Bone marrow (tissue), 2 donors: ENCODE measurements at places on chromosomes 16 and 17.

GRCh38 chr17:27577884-27578717 lies 52.9 kb upstream of the LGALS9 start:
- no peak for DNase-seq

DNA sequence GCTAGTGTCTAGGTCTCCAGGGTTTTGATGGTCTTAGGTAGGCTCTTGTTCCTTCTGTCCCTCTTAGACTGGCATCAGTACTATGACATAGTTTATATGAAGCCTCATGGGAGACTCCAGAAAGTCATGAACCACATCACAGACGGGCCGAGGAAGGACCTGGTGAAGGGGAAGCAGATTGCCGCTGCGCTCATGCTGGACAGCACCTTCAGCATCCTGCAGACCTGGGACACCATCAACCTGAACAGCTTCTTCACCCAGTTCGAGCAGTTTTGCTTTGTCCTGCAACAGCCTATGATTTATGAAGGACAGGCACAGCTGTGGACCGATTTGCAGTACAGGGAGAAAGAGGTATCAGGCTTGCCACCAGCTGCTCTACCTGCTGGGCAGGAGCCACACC lies 34.0 kb downstream of the RNF213 start:
- no peak for DNase-seq

- no peak for DNase-seq
Observed at GRCh38 chr17:7354262-7354843, 603 bp upstream of the TMEM95 start.

GRCh38 chr16:20948444-20948843 lies 47.9 kb downstream of the LYRM1 start:
- DNase-seq: no peak

DNA sequence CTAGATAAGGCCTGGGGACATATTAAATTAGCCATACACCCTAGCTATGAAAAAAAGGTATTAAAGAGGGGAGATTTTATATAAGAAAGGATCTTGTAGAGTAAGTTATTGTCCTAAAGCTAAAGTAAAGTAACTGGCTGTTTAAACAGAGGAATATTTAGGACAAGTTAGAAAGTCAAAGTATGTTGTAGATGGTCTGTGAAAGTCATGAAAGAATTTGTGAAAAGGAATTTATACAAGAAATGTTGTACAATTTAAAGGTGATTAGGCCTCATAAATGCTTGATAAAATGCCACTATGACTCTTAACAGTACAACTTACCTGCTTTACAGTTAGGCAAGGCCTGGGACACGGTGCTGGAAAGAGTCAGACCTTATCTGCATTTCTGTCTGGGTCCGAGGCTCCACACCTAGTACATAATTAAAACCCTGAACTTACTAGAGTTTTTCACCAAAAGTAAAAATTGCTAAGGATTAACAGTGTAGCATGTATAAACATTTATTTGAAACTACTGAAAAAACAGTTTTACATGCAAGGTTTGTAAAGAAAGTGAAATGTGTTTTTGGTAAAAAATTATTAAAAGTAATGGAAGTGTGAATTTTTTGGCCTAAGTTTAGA lies 445.3 kb upstream of the TOM1L1 start:
- DNase-seq: no peak

- no peak for DNase-seq
Observed at GRCh38 chr17:9189870-9190269, 168.6 kb downstream of the NTN1 start.

GRCh38 chr16:53829186-53829747 lies 125.3 kb downstream of the FTO start:
- DNase-seq: no peak

DNA sequence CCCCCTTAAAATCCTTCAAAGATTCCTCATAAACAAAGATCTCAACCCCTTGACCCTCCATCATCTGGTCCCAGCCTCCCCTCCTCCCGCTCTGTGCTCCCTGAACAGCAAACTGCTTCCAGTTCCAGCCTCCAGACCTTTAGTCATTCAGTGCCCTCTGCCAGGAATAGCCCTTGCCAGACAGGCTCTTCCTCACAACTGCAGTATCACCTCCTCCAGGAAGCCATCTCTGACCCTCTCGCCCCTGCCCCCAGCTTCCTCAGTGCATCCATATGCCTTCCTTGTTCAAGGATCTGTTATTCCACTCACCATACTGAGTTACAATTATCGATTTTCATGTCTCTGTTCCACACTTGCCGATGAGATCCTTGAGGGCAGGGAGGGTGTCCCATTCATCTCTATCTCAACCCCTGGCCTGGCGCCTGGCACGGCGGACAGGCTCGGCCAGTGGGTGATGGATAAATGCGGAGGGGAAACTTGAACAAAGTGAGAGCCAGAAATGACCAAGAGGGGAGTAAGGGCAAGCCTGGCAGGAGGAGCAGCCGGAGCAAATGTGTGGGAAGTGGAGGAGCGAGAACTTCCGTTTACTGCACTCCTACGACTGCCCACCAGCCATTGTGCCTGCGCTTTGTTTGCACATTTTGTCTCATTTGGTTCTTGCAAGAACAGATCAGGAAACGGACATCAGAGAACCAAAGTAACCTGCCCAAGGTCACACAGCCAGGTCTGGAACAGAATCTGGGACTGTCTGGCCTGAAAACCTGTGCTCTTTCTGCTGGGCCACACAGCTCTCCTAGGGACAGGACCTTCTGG lies 2.0 kb upstream of the NXPH3 start:
- no peak for DNase-seq
